ENCODE measurements at places on chromosomes 11 and 22.

DNA sequence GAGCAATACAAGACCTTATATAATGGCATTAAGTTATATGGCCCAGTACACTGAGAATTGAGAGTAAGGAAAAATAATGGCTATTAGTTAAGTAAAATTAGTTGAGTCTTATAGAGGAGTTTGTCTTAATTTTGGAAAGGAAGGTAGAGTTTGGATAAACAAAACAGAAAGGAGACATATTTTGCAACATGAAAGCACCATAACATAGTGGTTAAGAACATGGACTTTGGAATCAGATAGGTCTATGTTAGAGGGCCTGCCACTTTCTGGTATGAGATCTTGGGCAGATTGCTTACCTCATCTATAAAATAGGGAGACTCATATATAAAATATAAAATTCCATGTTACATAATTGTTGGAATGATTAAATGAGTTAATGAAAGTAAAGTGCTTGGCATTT is 68.9 kb downstream of the CSTPP1 start:
- no peak for DNase-seq

- no peak for DNase-seq
Observed at GRCh38 chr11:83205608-83206185, 12.2 kb downstream of the ANKRD42 start.

DNA sequence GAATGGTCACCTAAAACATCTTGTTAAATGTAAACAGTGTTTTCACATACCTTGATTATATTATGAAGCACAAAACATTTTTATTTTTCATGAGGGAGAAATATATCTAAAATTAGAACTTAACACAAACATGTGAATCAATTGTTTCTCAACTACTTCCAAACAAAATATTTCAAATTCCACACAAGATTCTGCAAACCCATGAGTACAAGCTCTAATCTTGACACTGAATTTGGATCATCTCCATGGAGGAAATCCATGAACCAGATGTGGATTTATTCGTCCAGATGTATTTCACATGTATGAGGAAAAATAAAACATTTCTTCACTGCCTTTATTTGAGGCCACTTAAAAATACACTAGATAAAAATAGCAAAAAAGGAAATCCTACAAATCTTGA is 184.2 kb downstream of the SBF2 start:
- DNase-seq: no peak

DNA sequence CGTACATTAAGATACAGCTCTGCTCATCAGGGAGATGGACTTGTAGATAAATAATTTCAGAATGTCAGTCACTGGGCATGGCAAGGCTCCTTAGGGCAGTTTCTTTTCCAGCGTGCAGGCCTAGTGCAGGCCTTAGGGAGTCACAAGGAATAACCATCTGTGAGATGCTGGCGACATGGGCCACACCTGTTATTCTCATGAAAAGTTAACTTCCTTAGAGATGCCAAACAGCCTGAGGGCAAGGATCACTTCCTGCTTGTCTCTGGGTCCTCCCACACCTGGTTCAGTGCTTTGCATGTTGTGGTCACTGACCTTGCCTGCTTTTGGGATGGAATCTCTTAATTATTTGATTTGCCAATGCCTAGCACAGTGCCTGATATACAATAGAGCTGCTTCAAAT is 70.6 kb downstream of the ST3GAL4 start:
- DNase-seq: no peak

GRCh38 chr11:110763249-110764011 is 51.2 kb upstream of the ARHGAP20 start:
- no peak for DNase-seq

DNA sequence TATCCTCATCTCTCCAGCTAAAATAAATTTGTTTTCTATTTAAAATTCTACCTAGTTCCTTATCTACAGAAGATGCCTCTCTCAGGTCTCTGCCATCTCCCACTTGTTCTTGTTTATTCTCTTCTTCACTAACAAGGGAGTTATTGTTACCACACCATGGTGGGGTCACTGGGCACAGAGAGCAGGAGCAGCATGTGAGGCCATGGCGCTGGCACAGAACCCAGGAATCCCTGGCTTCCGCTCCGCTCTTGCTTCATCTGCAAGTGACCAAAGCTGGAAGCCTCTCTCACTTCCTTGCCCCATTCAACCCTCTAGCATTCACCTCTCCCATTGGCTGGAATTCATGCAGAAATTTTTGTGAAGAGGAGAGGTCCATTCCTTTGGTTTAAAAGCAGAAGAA is 190.7 kb upstream of the NCAM1 start:
- no peak for DNase-seq

- no peak for DNase-seq
Observed at GRCh38 chr11:103322821-103323220, 213.6 kb downstream of the DYNC2H1 start.

- no peak for DNase-seq
Observed at GRCh38 chr11:130088919-130089673, 19.4 kb downstream of the APLP2 start.
